ENCODE measurements at places on chromosomes 4 and X.

DNA sequence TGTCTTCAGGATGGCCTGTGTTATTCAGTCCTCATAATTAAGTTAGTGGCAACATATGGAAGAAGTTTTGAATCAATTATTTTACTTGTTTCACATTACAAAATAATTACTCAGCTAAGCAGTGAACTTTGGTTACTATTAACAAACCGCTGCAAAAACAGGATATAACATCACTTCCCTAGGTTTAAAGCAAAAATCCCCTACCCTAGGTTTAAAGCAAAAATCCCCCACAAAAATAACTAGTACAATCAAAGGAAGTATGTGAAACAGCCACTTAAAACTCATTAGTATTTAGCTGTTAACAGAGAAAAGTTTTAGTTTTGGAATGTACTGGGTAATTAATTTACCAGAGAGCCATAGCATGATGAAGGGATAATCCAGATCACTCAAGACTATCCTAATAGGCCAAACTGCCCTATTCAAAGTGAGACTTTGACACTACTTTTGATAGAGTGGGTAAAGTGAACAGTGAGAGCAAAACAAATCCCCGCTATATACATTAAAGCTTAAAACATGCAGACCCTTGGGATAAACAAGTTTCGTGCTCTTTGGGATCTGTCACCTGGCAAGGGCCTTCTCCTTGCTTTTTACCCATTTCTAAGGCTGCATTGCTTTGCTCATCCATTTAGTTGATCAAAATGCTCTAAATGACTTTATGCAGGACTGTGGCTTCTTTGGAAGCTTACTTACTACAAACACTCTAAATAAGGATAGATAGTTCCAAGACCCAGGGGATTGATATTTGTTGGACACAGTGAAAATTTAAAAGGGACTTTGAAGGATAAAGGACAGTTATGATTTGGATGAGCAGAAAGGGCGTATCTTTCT, 36.4 kb upstream of the GPR174 start:
- DNase-seq, result no peak

GRCh38 chr4:107736924-107737448, 17.0 kb upstream of the PAPSS1 start:
- peak; percentile 24 for DNase-seq

- no peak for DNase-seq
Measured at GRCh38 chr4:23932901-23933308, 43.1 kb upstream of the PPARGC1A start.

GRCh38 chrX:107602694-107603239, 25.5 kb upstream of the PRPS1 start:
- no peak for DNase-seq

GRCh38 chrX:24471808-24472207, 6.7 kb downstream of the PDK3 start:
- DNase-seq, result no peak
